ENCODE measurements at places on chromosomes 4 and X. TPM values are rescaled to one million over a fixed set of nuclear protein-coding genes. Genes with fewer than 3 reads are reported as not detected.

Gene BANK1
- total RNA-seq: not detected

Gene PPP2R2C
- total RNA-seq: 5.1 TPM

Gene VSIG4
- 89.7 TPM for total RNA-seq

Gene EGF
- total RNA-seq: 7.7 TPM

Gene ADRA2C
- 3.5 TPM for total RNA-seq

Gene NPY2R
- not detected for total RNA-seq

Gene TMSB15A
- total RNA-seq: not detected

Gene SPATA4
- total RNA-seq: 0.84 TPM

Gene CLTRN
- 0.97 TPM for total RNA-seq

Gene GC
- not detected for total RNA-seq

Gene ADAMTS3
- 0.13 TPM for total RNA-seq

Gene RENBP
- 10.2 TPM for total RNA-seq

Gene FRMD7
- total RNA-seq: not detected

Gene UGT2B11
- not detected for total RNA-seq

Gene TEC
- total RNA-seq: 3.2 TPM

Gene RGN
- total RNA-seq: 13.0 TPM

Gene CPZ
- total RNA-seq: not detected

Gene SYTL5
- 0.49 TPM for total RNA-seq
